ENCODE measurements at places on chromosomes 7 and 10.

DNA sequence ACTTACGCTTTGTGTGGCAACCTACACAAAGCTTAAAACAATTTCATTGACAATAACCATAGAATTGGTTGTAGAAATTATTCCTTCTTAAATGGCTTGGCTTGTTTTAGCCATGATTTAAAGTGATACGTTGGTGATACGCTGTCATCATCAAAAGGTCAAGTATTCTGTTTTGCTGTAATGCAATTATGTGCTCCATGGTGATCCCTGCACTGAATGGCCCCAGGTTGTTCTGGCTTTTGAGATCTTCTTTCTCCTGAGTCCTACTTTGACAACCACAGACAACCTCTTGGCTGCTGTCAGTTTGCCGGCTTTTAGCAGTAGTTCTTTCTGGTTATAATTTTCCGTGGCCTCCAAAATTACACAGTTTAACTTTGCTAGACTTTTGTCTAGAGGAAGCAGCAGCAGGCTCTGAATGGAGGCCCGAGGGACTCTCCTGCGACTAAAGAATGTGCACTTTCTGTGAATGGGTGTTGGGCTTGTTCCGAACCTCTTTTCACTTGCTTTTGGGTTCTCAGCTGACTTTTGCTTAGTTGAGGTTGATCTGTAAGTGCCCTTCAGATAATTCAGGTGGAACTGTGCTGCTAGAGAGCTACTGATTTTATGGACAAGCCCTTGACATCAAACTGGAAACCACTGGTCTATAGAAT, 104.7 kb downstream of the TMEM178B start:
- DNase-seq: no peak

GRCh38 chr7:132345543-132346129, 230.6 kb downstream of the PLXNA4 start:
- no peak for DNase-seq

GRCh38 chr10:57119684-57120083, 758.6 kb upstream of the ZWINT start:
- DNase-seq: no peak

GRCh38 chr7:82235713-82236112, 207.9 kb downstream of the CACNA2D1 start:
- DNase-seq: no peak

DNA sequence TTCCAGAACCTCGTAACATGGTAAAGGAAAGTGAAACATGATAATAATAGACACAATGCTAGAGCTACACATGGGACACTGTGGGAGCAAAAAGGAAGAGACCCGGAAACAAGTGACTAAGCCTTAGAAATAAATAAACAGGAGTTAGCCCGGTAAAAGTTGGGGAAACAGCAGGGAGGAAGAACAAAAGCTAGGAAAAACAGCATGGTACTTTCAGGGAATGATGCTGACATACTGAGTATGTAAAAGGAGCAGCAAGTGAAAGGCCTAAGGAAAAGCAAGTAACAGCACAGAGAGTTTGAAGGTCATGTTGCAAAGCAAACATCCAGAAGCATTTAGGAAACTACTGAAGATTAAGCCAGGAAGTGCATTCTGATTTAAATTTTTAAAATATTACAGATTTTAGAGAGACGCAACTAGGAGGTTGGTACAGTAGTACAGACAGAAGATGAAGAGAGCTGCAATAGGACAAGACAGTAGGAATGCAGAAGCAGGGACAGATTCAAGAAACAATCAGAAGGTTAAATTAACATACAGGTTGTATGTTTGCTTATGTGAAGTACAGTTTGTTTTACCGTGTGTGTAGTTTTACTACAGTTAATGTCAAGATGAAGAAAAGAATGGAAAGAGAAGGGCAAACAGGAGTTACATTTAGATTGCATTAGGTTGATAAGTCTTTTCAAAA, 63.7 kb downstream of the ARHGAP12 start:
- no peak for DNase-seq

DNA sequence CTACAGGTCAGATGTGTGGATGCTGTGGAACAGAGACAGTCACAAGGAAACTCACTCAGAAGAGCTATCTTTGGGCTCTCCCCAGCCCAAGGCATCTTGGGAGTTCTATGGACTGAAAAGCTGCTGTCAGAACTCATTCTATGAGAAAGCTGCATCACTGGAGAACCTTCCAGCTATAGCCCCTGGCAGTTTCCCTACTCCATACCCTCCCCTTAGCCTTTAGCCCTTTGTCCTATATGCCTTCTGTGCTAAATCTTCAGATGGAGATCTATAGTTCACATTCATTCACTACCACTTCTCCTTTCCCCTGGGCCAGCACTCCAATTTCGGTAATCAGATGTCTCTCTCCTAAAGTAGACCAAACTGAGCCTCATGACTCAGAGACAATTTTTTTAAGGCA, 6.9 kb downstream of the WNT8B start:
- DNase-seq: no peak

- DNase-seq: no peak
Observed at GRCh38 chr10:101351477-101351876, 2.5 kb upstream of the BTRC start.

DNA sequence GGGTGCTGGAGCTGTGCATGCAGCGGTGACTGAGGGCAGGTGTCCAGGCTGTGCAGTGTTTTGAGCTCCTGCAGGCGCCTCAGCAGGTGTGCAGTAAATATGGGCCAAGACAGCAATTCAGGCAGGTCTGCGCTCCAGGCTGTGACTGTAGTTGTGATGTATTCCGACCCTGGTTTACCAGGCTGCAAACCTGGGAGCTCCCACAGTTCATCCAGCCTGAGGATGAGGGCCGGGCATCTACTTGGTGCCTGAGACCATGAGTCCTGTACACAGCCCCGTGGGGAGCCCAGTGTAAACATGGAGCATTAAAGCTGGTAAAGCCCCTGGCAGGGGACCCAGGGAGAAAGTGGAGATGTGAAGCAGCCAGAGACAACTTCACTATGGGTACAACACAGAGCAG, 82.8 kb downstream of the VOPP1 start:
- DNase-seq: no peak

DNA sequence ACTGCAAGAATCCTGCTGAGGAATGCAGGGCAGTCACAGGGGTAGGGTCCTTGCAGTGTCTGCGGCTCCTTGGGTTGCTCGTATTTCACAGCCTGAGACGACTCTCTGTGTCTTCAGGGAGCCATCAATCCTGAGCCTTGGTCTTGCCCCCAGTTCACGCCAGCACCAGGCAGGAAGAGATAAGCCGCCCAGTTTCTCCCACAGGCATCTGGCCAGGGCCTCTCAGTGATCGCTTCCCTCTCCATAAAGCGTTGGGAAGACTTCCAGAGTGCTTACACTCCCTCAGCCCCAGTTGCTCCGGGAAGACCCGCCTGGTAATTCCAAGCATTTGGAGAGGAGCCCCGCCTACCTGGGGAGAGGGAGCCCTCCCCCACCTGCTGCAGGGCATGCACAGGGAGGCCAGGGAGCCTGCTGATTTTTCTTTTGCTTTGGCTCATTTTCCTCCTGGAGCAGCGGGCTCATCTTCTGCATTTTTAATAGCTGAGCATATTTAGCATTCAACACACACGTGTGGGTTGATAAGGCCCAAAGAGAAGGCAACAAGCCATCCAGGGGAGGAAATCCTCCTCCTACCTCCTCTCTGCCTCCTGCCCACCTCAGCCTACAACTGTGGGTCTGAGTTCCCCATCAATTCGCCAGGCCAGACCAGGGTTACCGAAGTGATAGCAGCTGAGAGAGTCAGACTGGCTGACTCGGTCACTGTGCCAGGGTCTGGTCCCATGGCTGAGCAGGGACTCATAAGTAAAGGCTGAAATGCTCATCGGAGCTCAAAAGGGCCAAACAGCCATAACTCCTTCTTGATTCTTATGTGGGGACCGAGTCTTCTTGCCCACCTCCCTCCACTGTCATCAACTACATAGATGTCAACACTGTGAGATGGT, 74.4 kb upstream of the EFCAB10 start:
- DNase-seq: no peak

DNA sequence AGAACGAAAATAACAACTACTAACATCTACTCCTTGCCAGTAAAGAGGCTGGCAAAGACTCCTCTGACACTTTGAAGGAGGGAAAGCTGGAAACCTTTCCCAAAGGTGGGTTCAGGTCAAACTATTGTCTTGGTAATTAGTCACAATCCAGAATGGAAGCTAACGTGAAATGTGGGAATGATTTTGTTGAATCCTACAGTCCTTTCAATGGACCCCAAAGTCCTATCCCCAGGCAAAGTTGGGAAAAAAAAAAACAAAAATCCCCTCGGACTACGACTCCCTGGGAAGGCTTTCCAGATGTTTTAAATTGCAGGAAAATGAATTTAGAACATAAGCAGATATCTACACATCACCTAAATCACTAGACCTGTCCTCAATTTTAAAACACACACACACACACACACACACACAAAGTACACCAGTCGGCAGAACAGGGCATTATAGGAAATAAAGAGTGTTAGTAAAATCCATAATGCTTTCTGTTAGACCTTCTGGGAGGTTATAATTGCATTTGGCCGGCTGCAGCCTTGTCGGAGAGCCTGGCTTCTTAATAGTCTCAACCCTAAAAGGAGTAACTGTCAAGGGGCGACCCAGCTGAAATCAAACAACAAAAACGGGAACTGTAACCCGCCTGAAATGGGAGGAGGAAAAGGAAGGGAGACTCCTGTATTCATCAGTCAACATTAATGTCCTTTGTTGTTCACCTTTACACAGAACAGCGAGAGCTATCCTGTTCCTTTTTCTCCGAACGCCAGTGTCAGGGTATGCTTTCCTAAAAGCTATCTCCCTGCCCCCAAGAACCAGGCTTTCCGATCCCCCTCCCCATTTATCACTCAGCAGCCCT, 1.5 kb downstream of the DOCK4 start:
- no peak for DNase-seq

DNA sequence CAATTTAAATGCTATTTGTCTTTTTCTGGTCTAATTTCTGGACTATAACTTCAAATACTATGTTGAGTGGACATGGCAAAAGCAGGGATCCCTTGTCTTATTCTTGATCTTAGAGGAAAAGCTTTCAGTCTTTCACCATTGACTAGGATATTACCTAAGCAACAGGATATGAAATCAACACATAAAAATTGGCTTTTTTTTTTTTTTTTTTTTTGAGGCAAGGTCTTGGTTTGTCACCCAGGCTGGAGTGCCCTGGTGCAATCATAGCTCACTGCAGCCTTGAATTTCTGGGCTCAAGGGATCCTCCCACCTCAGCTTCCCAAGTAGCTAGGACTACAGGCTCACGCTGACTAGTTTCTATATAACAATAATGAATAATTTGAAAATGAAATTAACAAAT, 90.8 kb downstream of the JMJD1C start:
- DNase-seq: no peak

GRCh38 chr7:75811894-75812678, 1.5 kb downstream of the CCL24 start:
- no peak for DNase-seq

DNA sequence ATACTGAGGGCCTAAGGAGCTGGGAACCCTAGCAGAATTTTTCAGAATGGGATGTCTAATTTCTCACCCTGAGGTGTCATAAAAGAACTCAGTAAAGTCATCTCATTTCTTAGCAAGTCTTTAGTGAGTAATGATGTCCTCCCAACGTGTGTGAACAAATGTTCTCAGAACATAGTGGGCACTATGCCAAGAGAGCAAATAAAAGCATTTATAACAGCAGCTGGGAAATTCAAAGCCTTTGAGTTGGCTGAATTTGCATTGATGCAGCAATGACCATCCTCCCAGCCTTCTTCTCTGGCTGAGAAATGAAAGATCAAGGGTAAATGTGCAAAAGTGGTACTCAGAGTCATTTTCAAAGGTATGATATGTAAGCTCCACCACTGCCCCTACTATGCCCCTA, 109.4 kb downstream of the FAM107B start:
- no peak for DNase-seq

- DNase-seq: peak; percentile 67
Observed at GRCh38 chr10:120942806-120943413, 91.7 kb downstream of the WDR11 start.

DNA sequence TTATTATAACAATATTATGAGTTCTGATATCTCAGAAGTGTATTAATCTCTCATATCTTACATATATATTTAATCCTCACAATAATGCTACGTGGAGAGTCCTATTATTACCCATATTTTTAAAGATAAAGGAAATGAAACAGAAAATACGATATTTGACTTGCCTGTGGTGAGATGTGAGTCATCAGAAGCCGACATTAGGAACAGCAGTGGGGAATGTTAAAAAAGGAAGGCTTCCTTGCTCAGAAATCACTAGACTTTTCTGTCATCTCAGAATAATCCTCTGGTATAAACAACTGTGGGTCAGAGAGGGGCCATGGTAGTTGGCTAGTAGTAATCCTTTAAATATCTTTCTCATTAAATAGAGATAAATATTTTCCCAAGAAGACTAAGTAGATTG, 402.3 kb upstream of the PCDH15 start:
- no peak for DNase-seq

DNA sequence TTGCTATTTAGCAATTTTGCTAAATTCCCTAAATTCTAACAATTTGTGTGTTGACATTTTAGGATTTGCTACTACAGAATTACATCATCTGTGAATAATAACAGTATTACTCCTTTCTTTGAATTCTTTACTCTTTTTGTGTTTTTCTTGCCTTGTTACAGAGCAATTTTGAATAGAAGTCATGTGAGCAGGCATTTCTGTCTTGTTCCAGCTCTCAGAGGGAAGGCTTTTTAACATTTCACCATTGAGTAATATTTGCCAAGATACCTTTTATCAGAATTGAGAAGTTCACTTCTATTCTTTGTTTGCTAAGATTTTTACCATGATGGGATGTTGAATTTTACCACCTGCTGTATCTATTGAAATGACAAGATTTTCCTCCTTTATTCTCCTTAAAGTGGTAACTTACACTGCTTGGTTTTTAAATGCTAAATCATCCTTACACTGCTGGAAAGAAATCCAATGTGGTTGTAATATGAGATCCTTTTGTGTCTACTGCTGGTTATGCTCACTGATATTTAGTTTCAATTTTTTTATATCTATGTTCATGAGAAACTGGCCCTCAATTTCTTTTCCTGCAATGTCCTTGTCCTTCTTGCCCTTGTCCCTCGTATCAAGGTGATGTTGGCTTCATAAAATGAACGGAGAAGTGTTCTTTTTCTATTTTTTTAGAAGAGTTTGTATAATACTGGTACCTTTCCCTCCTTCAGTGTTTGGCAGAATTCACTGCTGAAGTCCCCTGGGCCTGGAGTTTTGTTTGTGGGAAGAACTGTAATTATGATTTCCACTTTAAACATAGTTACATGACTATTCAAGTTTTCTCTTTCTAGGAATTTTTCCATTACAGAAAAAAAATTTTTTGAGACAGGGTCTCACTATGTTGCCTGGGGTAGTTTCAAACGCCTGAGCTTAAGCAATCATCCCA, 50.3 kb upstream of the ATP6V0A4 start:
- DNase-seq: no peak
